Retina (tissue), 1 donor: ENCODE measurements at places on chromosomes 7 and 10.
A peak's percentile ranks its signal among the peaks of the same experiment; 100 is the strongest.

DNA sequence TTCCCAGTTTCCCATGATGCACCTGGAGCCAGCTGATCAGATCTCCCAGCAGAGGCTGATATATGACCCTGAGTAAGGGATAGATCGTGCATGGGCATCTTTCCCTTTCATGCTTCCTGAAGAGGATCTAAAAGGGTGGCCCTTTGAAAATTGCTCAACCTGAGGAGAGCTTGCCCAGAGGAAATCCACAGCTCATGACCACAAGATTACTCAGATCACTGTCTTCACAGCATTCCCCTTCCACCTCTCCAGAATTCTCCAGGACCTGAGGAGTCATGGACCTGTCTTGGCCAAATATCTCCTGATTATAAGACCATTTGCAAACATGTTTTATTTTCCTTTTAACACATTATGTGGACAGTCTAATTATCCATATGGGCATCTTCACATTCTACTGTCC lies 328.1 kb downstream of the LHFPL3 start:
- no peak for DNase-seq

- no peak for DNase-seq
Observed at GRCh38 chr7:513521-514166, 6.0 kb downstream of the PDGFA start.

DNA sequence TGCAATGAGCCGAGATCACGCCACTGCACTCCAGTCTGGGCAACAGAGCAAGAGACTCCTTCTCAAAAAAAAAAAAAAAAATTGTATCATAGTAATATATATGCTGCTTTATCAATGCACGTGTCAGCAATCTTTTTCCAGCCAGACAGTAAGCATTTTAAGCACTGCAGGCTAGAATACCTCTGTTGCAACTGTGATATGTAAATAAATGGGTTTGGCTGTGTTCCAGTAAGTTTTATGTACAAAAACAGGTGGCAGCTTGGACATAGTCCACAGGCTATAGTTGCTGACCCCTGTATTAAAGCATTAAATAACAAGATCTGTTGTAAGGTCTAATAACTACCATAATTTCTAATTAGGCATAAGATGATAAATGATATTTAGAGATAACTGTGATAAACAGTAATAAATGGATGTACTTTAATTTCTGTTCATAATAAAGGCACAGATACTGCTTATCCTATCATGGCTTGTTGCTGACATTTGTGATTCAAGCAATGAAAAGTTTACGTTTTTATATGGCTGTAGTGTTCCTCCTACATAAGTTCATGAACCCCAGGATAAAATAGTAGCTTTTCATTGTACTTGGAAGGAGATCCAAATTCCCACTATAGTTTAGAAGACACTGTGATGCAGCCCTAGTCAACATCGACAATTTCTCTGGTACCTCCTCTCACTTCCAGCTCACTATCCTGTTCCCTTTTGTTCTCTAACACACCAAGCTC lies 161.4 kb downstream of the ELMO1 start:
- no peak for DNase-seq

GRCh38 chr10:84429926-84430520 lies 101.6 kb downstream of the CCSER2 start:
- DNase-seq: peak; percentile 31

DNA sequence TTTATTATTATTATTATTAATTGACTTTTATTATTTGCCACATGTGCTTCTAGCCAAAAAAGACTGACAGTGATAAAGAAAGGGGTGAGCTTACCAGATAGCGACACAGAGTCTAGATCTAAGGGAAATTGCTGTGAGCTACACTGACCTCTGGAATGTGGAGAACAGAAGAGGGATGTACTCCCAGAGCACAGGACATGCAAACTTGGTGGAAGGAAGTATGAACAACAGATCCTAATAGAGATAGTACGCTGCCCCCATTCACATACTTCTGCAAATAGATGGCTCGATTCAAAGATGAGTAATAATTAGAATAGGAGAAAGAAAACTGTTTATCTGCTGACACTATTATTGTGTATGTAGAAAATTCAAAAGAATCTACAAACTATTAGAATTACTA lies 109.3 kb upstream of the HPS1 start:
- DNase-seq: no peak

GRCh38 chr7:158494162-158494586 lies 93.4 kb downstream of the PTPRN2 start:
- DNase-seq: no peak

- DNase-seq: no peak
Observed at GRCh38 chr10:96619120-96619519, 32.3 kb upstream of the TM9SF3 start.

DNA sequence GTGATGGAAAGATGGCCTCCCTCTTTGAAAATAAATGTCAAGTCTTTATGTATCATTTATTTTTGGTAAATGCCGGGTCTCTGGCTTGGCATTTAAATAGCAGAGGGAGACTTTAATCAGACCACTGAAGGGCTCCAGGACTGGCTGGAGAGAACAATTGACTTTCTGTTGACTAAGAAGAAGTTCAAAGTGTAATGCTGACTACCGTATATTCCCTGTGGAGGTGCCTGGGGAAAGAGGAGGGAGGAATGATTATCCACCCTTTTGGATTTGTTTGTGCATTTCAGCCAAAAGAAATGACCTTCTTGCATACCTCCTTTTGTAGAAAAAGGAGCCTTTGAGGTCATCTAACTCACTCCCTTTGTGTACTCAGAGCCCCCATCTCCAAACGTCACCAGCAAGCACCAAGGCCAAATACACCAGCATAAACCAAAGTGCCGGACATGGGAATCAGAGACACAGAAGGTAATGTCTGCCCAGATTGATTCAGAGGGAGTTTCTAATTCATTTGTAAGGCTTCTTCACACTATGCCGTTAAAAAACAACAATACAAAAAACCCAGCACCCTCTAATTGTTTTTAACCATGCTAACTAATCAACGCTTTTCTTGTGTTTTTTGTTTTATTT lies 75.2 kb downstream of the PRLHR start:
- DNase-seq: no peak

GRCh38 chr7:31373337-31374289 lies 33.1 kb upstream of the NEUROD6 start:
- DNase-seq: peak; percentile 51

DNA sequence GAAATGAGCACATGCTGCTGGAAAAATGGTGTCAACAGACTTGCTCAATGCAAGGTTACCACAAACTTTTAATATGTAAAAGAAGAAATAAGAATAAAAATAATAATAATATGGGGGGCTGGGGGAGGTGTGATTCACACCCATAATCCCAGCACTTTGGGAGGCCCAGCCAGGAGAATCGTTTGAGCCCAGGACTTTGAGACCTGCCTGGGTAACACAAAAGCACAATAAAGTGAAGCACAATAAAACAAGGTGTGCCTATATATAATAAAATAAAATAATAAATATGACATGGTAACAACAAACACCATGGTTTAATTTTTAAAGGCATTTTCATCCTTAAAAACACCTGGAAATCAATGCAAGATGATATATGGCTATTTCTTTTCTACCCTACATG lies 25.1 kb downstream of the EIF3A start:
- no peak for DNase-seq

DNA sequence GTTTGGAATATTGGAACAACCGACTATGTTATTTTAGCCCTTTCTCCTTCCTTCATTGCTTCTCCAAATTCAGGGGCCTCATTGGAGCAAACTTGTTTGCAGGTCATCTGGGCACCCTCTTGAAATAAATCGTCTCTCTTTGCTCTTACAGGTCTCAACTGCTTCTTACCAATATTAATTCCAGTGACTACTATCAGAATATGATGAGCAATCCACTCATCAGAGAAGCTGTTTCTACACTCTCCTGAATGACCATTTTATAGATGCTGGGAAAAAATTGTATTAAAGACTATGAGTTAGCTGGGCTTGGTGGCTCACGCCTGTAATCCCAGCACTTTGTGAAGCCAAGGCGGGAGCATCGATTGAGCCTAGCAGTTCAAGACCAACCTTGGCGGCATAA lies 12.5 kb upstream of the HNRNPF start:
- DNase-seq: no peak
